Osteoblast (primary cell): ENCODE measurements at places on chromosomes 4 and X.

DNA sequence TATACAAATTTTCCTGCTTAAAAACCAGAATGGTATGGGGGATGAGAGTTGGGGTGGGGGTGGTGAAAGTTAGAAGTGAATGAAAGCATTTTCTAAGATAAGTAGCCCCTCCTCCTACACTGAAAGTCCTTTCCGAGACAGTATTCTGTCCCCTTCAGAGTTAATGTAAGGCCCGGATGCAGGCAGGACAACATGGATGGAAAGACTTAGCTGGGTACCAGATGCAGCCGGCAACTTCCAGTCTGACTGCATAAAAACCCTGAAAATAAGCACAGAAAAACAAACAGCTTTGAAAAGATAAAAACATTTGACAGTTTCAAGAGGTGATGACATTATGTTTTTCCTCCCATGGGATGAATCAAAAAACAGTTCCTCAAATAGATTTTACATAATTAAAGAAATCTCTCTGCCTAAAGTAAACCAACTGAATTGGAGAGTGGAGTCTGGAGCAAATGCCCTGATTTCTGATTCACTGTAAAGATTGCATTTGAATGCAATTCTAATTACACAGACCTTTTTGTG, 196.3 kb downstream of the GPAT3 start:
- peak; percentile 22 for DNase-seq

- no peak for DNase-seq
These were observed 680.1 kb upstream of the GRIA3 start for GRCh38 chrX:122504026-122504425.

GRCh38 chrX:95945528-95945927, 739.1 kb upstream of the DIAPH2 start:
- no peak for DNase-seq

GRCh38 chr4:18480928-18481327, 459.4 kb upstream of the LCORL start:
- DNase-seq = no peak

DNA sequence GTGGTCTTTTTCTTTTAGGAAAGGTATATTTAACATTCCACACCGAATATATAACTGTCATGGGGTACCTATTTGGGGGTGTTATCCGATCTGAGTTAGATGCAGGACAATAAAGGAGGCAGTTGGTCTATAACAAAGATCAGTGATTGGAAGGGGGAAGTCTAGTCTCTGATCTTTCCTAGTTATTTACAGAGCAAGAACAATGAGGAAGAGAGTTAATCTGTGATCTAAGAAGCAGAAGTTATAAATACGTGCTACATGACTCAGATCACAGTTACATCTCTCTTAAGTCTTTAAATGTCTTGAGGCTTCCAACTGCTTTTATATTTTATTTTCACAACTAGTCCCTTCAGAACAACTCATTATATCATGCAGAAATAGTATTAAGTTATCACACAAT, 33.2 kb upstream of the ARMCX4 start:
- DNase-seq = no peak

DNA sequence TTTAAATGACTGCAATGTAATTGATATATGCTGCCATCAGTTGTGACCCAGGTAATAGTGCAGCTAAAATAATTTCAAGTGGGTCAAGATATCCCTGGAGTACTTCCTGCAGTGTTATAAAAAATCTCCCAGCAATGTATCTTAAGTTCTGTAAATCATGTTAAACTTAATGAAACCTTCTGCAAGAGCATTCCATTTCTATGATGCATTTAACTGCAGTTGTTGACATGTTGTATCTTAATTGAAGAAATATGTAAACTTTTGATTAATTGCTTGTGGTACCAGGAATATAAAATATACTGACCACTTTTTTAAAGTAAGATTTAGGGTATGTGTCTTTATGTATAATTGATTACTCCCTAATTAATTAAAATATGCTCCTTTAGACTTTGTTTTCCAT, 213.6 kb downstream of the AFF2 start:
- DNase-seq = no peak

- DNase-seq = no peak
These were observed 17.8 kb downstream of the LAS1L start for GRCh38 chrX:65516756-65517155.

GRCh38 chr4:60992037-60992436, 208.1 kb upstream of the ADGRL3 start:
- no peak for DNase-seq

- no peak for DNase-seq
These were observed 21.3 kb downstream of the PIN4 start for GRCh38 chrX:72202792-72203401.

DNA sequence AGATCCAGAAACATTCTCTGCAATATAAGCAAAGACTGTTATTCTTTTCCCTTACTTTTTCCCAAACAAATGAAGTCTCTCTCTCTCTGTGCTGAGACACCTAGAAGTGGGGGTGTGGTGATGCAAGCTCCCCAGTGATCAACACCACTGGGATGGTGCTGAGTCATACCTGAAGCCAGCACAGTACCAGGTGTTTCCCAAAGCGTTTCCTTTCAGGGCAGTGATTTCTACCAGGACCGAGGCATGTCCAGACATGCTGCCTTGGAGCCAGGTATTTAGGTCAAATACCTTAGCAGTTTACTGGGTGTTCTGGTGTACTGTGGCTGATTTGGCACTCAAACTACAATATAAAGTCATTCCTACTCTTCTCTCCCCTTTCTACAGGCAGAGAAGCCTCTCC, 726.5 kb downstream of the FAM133A start:
- no peak for DNase-seq

DNA sequence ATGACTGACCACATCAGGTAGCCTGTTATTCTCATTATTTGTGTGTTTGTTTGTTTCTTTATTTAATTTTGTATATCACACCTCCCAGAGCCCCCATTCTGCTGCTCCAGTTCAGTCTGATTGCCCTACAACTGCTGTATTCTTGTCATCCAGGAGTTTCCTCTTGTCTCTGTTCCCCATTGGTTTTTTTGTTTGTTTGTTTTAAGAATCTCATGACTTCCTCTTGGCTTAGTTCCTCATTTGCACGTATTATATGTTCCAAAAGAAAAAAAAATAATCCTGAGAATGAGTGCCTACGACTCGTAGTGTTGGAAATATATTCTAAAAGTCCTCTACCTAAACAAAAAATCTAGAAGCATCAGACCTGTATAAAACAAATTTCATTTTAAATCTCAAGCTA, 142.3 kb upstream of the SLIT2 start:
- DNase-seq = no peak

DNA sequence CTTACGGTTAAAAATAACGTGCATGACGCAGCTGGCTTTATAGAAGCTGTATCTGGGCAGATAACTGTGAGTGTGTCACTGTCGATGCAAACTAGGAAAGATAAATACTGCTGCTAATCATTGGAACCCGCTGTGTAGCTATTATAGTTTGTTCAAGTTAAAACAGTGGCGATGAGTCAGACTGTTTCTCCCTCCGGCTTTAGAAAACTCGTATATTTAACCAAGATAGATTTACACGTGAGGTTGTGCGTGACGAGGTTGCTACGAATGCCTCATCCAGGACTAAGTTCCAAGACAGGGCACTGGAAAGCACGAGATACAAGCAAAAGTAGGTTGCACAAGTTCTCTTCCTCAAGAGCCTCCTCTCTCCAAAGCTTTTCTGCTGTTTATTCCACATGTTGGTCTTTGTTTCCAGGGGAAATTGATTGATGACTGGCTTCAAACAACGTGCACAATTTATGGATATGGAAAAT, 270.7 kb downstream of the FBXW7 start:
- no peak for DNase-seq

DNA sequence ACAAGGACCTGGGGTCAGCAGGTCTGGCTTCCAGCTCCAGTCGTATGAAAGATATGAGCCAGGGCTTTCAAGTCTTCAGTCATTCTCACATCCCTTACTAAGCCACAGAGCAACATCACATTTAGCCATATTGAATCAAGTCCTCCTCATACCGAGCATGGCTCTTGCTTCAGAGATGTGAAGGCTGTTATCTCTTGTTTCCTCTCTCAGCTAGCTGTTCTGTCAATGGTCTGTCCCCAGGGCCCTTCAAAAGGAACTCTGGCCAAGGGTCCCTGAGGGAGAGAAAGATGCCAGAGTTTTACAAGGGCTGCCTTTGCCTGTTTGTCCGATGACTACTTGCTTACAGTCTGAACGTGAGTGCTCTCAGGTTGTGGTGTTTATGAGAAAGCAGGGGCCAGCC, 30.5 kb downstream of the DOCK11 start:
- no peak for DNase-seq

DNA sequence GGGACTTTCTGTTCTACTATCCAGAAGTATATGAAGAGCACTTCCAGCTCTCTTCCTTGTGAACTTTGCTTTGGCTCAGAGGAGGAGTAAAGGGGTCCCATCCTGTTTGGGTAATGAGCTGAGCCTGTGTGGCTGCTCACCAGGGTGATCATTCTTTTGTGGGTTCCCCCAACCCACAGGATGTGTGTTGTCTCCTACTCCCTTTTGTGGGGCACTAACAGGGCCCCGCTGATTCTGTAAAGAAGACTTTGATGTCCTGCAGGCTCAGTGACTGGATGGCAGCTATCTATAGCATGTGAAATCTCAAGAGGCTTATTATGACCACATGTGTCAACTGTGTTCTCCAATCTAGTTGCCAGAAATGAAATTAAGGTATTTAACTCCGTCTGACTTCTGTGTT, 40.8 kb downstream of the ZNF518B start:
- no peak for DNase-seq

GRCh38 chrX:57137501-57137900, 304 bp upstream of the SPIN2A start:
- DNase-seq = peak; percentile 47

GRCh38 chr4:52843351-52843750, 18.8 kb upstream of the RASL11B start:
- no peak for DNase-seq

DNA sequence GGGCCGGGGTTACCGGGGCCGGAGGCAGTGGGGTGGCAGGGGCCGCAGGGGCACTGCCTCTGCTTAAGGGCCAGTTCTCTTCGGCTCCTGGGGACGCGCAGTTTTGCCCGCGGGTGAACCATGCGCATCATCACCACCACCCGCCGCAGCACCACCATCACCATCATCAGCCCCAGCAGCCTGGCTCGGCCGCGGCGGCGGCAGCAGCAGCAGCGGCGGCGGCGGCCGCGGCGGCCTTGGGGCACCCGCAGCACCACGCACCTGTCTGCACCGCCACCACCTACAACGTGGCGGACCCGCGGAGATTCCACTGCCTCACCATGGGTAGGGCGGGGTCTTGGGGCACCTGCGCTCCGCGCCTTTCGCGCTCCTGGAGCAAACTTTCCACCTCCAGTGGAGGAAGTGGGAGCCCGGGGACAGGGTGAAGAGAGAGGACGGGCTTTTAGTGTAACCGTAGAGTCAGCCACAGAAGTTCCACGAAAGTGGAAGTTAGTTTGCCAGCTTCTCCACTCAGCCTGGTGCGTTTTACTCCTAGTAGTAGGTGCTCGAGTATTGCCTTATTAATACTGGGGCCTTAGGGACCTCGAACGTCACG, 729 bp downstream of the GSX2 start:
- DNase-seq = peak; percentile 91

DNA sequence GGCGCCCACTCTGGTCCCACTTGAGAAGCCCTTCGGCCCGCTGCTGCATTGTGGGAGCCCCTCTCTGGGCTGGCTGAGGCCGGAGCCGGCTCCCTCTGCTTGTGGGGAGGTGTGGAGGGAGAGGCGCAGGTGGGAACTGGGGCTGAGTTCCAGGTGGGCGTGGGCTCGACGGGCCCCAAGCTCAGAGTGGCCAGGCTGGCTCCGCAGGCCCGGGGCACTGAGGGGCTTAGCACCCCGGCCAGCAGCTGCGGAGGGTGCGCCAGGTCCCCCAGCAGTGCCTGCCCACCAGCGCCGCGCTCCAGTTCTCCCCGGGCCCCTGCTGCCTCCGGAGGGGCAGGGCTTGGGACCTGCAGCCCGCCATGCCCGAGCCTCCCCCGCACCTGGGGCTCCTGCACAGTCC, 65.2 kb upstream of the SMIM10 start:
- no peak for DNase-seq

GRCh38 chrX:2497961-2498780, 2.6 kb downstream of the DHRSX start:
- DNase-seq = peak; percentile 92

DNA sequence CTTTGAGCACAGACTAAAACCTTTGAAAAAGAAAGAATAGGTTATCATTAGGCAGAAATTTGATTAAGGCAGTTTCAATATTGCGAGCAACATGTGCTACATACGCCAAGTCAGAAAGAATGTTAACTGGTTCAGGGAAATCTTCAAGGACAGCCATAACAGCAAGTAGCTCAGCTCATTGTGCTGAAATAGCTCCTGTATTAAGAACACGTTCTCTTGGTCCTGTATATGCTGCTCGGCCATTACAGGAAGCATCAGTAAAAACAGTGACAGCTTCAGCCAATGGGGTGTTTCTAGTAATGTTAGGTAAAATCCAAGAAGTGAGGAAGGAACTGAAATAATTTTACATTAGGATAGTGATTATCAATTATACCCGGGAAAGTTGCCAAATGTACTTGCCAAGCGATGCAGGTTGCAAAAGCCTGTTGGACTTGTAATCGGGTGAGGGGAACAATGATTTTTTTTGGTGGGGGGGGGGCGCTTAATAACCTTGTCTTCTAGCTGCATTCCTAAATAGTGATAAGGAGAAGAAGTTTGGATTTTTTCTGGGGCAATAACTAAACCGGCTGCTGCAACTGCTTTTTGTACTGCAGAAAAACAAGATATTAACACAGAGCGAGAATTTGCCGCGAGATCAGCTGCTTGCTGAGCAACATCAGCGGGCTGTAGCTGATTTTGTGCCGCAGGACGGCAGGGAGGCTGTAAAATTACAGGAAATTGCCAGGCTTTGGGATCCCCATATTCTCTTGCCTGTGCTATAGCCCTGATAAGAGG, 49.4 kb upstream of the RASSF6 start:
- DNase-seq = no peak

- no peak for DNase-seq
These were observed 125.4 kb upstream of the EOLA2 start for GRCh38 chrX:150063674-150064073.

DNA sequence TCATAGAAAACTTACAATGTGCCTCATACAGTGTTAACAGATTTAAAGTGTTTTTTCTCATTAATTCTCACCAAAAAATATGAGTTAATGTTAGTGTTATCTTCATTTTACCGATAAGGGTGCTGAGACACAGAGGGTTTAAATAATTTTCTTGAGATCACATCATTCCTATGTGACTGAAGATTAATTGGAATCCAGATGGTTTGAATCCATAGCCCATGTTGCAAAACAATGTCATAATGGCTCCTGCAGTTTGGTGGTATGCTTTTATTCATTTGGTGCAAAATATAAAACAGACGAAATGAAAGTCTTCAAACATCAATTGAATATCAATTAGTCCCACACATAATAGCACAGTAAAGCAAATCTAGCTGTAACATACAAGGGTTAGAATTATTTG, 512.2 kb downstream of the FSTL5 start:
- DNase-seq = no peak
